ENCODE measurements at places on chromosomes 5 and 9.

DNA sequence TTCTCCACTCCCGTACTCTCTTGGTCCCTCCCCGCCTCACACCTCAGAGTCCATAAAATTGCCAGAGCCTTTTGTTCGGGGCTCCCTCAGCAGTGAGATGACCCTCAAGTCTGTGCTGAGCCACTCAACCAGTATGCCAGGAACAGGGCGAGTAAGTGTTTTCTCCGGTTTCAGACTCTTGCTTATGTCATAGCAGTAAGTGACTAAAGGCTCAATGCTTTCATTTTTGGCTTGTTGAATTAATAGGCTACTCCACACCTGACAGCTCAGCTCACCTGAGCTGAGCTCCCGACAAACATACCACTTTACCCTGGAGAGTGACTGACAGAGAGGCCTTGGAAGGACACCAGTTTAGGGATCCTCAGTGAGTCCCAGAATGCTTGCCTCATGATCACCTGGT, 30.5 kb downstream of the PCSK1 start:
- no peak for DNase-seq

DNA sequence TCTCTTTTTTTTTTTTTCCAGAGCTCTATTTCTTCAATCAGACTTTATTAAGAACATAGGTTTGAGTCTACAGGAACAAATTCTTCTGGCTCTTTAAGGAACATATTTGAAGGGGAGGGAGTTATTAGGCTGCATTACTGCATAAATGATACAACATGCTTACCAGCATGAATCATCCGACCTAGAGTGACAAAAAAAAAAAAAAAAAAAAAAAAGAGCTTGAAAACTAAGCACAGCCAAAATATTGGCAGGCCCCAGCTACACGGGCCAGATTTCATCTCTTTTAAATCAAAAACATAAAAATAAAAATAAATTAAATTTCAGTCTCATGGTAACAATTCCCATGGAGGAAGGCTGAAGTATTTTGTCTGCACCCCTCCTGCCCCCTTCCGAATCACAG, 26.3 kb downstream of the MSX2 start:
- no peak for DNase-seq

DNA sequence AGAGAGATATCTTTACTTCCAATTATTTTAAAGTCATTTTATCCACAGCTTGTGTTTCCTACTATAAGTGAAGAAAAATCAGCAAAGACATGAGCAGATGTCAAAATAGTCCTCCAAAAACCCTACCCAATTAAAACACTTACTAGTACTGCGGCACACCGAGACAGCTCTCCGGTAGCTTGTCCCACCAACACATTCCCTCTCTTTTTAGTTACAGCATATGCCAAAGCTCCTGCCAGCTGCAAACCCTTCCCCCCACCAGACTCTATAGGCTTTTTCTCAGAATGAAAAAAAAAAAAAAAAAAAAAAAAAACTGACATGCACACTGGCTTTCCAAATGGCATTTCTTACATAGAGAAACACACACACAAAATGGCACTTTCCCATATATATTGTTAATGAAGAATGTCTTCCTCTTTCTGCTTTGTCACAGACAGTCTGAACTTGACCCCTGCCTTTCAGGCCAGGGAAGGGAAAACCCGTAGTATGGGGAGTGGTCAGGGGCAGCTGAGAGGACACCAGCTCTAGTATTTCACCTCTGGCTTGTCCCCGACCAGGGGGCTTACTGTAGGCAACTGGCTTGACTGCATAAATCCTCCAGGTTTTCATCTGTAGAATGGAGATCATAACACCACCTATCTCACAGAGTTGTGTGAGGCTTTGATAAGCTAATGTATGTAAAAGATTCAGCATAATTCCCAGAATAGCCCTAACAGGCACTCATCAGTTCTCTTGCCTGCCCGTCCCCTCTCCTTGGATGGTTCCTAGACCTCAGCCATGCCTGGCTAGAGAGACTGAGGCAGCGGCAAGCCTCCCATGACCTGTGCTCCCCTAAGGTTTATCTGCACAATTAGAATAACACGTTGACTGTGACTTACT, 233.6 kb downstream of the CRB2 start:
- no peak for DNase-seq

DNA sequence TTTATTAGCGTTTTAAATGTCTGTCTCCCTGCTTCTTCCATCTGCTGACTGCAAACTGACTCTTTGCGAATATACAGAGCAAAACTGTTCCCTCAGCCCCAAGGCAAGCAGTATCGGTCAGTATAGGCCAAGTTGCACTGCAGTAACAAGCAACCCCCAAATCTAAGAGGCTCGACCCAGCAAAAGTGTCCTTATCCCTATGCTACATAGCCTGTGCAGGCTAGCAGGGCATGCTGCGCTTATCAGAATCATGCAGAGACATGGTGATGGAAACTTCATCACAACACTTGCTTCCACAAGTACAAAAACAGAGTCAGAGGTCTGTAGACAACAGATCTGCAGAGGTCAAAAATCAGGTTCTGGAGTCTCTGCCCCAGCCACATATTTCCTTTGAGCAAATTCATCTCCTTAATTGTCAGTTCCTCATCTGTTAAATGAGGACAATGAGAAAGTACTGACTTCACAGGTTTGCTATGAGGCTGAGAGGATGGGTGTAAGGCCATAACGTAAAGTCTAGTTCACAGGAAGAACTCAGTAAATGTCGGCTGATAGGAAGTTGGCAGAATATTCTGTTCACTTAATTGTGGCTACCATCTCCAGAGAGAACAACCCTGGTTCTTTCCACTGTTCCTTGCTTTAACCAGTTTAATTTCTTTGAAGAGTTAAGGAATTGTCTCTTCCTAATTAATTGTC, 9.6 kb upstream of the IL17B start:
- no peak for DNase-seq

GRCh38 chr9:129162497-129163197, 15.4 kb downstream of the IER5L start:
- DNase-seq, result no peak

DNA sequence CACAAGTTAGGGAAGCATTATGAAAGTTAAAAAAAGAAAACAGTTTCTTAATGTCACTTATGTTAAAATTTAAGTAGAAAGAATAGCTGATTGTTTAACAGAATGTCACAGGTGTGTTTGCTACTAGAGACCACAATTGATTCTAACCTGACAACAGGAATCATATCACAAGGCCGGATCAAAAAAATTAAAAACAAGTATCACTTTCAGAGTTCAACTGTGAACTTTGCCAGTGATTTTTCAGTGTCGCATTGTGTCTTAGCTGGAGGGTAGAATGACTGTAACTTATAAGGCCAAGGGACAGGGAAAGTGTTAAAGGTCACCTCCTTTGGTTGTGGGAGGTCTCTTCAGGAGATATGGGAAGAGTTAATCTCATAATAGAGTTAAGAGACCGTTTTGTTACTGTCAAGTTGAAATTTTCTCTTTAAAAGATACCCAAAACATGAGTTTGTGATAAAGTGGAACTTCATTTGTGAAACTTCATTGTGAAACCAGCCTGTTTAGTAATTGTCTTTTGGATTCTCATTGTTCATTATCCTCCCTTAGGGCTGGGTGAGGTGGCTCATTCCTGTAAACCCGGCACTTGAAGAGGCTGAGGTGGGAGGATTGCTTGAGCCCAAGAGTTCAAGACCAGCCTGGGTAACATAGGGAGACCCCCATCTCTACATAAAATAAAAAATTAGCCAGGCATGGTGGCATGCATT, 40.9 kb downstream of the CPEB4 start:
- DNase-seq, result no peak

DNA sequence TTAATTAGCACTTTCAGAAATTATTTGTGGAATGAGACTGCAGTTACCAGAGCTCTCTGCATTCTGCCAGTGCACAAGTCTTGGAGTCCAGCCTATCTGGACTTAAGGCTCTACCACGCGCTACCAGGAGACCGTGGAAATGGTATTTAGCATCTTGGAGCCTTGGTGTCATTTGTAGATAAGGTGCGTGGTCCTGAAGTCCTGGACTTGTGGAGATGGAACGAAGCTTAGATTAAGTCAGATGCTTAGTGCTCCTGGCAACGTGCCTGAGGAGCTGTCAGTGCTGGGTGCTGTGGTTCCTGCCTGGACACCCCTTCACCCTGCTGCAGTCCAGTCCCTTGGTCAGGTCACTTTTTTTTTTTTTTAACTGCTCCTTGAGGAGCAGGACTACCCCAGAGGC, 59.7 kb downstream of the RCL1 start:
- DNase-seq, result no peak

DNA sequence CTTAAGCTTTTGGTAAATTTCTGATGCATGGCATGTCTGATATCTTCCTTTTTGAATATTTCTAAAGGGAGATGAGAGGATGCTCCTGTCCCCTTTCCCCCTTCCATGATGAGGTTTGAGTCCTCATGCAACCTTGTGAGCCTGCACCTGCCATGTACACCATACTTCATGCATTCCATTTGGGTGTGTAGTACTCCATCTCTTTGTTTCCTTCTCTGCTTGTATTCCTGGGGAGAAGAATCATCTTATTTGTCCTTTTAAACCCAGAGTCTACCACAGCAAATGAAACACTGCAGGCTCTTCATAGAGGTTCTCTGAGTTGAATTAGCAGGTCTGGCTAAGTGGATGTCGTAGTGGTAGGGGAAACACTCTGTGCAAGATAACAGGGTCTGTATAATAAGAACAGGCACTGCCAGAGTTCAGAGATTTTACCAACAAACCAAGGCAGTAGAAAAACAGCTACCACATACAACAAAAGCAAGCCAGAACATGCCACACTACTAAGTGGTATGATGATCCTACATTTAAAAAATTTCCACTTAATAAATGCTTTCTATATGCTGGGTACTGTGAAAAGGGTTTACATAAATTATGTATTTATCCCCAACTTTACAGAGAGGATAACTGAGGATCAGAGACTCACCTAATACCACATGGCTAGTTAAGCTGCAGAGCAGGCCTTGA, 439.8 kb upstream of the GRIA1 start:
- no peak for DNase-seq

- DNase-seq, result no peak
Observed at GRCh38 chr9:123031963-123032362, 1.5 kb upstream of the GPR21 start.

GRCh38 chr9:120756531-120756930, 36.7 kb downstream of the FBXW2 start:
- no peak for DNase-seq

Data from NCI-H146 (cell line).